Central memory CD4-positive, alpha-beta T cell (primary cell): ENCODE measurements at places on chromosomes 11 and 22.

- no peak for DNase-seq
These were observed 3.9 kb downstream of the CBL start for GRCh38 chr11:119210050-119210449.

GRCh38 chr11:100359281-100359680 lies 327.8 kb upstream of the ARHGAP42 start:
- DNase-seq: no peak

GRCh38 chr11:88324562-88325345 lies 12.8 kb downstream of the CTSC start:
- no peak for DNase-seq

GRCh38 chr11:104999721-105000120 lies 23.2 kb downstream of the CASP5 start:
- no peak for DNase-seq

DNA sequence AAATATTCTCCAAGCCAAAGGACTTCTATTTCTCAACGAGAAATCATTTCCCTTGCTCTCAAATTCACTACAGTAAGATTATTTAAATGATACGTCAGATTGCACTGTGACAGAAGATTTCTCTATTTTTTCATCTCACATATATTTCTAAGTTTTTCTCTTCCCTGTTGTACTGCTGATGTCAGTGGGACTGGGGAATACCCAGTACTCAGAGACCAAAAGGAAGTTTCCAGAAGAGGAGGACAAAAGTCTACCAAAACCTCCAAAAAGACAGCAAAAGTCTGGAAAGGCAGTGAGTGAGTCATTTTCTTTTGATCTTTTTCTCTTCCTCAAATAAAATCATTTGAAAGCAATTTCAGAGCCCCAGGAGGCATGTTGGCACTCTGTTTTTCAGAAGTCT lies 149.8 kb upstream of the PITPNB start:
- no peak for DNase-seq

DNA sequence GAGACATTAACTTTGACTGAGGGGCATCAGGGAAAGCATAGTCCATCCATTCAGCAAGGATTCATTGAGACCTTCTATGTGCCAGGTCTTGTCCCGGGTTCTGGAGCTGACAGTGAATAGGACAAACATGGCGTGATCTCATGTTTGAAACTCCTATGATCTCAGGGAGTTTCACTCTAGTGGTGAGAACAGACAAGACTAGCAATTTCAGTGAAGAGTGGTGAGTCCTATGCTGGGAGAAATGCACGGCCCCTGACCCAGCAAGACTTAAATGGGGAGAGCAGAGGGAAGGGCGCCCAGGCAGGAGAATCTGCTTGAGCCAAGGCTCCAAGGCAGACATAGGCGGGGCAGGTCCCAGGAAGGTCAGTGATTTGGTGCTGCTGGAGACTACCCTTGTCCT lies 155.7 kb downstream of the CEP164 start:
- DNase-seq: no peak

DNA sequence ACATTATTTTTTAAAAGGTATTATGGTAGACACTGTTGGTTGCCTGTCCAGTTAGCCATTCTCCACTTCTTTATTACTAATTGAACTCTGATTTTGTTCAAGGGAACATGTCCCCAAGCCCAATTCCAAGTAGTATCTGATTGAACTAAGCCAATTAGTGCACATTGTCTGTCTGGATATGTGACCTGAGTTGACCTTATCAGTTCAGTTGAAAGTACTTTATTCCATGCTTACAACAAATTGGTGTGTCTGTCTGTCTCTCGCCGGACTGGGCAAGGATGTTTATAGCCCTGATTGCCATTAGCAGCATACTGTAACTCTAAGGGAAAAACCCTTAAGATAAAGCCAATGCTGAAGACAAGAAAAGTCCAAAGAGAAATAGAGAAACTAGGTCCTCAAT lies 85.6 kb downstream of the INTS4 start:
- DNase-seq: no peak

DNA sequence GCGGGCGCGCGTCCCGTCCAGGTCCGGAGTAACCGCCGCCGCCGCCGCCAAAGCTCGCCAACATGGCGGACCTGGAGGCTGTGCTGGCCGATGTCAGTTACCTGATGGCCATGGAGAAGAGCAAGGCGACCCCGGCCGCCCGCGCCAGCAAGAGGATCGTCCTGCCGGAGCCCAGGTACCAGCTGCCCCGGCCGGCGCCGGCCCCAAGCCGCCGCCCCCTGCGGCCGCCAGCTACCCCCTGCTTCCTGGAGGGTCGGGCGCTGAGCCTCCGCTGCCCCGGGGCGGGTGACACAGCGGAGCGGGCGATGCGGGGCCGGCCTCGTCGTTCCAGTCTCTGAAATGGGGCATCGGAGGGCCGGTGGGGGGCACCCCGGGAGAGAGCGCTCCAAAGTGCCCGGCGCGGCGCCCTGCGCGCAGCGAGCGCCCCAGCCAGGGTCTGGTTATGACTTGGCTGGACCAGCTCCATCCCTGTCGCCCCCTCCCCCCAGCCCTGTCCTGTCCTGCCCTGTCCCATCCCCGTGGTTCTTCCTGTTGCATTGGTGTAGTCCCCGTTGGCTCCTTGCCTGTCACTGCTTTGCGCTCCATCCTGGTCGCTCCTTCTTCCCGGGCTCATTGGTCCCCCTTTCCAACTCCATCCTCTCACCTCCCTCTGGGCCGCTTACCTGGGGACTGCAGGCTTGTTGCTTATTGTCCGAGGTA lies 653 bp downstream of the GRK3 start:
- DNase-seq: no peak

GRCh38 chr11:72759468-72759985 lies 7.3 kb upstream of the ARAP1 start:
- no peak for DNase-seq

DNA sequence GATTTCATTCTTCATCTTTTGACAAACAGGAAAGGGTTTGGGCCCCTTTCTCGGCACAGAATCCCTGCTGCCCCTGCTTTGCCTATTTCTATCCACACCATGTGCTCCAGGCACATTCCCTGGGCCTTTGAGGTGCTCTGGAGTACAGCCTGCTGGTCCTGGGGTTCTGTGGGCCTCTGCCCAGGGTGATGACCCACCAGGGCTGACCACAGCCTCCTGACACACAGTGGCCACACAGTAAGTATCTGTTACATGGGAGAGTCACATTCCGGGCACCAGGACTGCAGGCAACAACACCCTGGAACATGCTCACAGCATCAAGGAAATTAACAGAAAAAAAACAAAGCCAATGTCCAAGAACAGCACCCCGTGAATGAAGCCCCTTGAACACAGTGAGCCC lies 39.1 kb downstream of the SCUBE2 start:
- DNase-seq: no peak

- DNase-seq: no peak
These were observed 187.3 kb upstream of the SOX6 start for GRCh38 chr11:16543642-16544041.

GRCh38 chr11:77502346-77502905 lies 28.5 kb upstream of the PAK1 start:
- no peak for DNase-seq

GRCh38 chr11:5591613-5592012 lies 4.8 kb upstream of the TRIM6 start:
- no peak for DNase-seq

DNA sequence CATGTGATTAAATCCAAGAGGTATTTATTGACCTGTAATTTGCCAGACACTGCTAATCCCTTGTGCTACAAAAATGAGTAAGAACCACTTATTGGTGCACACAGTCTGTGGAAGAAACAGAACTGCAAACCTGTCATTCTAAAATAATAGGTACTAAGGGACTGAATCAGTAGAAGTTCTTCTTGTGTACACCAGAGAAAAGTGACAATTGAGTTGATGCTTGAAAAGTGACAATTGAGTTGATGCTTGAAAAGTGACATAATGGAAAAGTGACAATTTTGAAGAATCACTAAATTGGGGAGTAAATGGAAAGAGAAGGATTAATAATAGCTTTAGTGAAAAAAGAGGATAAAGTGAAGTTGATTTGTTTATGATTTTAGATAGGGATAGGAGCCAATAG lies 56.4 kb downstream of the DKK3 start:
- DNase-seq: no peak

GRCh38 chr11:44833221-44833876 lies 106.6 kb downstream of the TSPAN18 start:
- DNase-seq: no peak

DNA sequence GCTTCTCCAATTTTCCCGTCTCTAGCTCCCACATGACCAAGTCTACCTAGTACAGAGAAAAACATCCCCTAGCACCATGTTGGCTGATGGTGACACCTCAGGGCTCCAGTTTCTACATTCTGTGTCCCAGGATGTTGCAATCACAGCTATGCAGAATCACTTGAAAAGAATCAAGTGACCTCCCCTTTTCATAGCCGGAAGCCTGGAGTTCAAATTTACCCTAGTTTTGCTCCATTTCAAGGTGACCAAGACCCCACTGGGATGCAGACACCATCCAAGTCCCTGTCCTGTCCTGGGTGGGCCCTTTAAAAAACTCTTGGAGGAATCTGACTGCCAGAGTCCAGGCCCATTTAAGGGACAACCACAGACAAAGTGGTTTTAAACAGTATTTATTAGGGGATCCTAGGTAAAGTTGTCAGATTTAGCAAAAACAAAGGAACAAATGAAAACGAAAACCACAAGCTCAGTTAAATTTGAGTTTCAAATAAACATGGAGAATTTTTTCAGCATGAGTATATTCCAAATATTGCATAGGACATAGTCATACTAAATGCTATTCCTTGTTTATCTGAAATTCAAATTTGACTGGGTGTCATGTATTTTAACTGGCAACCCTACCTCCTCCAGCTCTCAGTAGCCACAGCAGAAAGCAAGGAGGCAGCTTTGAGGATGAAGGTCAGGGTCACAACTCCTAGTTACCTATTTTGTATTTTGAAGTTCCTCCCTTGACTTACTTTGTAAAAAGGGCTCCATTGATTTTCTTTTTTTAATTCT lies 52.4 kb downstream of the MIAT start:
- no peak for DNase-seq

DNA sequence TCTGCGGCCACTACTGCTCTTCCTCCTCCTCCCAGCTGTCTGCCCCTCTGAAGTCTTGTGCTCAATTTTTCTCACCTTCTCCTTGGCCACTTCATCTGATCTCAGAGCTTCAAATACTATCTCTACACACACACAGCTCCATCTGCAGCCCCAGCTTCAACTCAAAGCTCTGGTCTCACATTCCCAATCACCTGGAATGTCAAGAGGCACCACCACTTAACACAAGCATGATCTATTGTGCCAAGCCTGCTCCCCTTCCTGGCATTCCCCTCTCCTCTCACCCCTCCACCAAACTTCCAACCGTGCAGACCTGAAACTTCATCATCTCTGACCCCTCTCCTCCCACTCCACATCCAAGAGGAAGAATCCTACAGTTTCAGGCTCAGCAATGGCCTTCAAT lies 17.5 kb downstream of the NRXN2 start:
- DNase-seq: no peak

DNA sequence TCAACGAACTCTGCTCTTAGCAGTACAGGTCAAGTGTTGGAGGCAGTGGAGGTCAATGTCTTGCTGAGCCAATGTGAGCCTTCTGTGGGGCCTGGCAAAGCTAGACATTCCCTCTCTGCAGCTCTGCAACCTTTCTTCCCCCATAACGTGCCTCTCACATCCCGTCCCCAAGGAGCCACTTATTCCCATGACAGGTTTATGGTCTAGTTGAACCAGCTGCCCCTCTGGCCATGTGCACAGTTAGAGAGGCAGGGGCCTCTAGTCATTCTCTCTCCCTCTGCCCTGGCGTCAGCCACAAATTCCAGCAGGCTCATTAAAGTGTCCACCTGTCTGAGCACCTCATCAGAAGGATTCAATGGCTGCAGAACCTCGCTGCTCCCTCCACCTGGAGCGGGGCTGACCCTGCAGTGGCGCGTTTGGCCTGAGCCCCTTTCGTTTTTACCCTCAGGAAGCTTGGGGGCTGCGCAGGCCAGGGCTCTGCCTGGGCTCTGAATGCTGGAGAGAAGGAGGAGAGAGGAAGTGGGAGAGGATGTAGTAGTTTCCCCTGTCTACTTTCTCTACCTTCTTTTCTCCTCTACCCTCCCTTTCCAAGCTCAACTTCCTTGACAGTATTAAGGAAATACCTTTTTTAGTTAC lies 302.1 kb upstream of the B3GAT1 start:
- no peak for DNase-seq

DNA sequence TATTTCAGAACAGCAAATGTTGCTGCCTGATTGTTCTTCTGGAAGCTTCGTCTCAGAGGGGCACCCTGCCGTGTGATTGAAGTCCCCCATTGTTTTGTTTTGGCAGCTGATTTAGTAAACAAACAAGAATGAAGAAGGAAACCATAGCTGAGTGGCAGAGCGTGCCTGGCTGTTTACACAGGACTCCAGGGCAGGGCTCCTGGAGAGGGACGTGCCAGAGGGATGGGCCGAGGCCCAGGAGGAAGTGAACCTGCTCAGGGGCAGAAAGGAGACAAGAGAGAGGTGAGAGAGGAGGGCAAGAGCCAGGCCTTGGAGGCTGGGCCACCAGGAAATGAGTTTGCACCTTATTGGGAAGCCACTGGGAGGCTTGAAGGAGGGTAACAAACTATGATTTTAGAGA lies 85.5 kb upstream of the B3GAT1 start:
- DNase-seq: no peak

DNA sequence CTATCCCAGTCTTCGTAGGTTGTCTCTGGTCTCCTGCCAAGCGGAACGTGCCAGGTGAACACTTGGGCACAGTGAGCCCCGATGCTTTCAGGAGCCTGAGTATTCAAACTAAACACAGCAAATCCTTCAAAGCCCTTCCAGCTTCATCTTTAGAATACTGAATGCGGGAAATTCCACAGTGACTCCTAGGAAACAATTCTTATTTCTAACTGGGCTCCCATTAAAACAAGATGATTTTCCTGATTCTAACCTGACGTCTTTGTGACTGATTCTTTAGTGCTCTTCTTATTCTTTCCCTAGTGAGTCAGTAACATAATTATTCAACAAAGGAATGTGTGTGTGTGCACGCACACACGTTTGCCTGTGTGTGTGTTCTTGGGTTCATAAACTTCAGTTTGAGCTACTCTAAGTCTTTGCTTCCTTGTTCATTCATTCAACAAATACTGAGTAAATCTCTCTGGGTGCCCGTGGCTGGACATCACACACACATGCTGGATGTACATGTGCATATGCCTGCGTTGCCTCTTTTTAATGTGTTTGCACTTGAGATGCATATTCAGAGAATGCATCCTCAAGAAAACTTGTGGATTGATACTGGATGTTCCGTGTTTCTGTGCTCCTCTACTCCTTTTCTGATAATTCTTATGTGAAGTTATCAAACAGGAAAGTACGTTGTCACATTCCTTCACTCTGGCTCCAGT lies 134.5 kb downstream of the WNT7B start:
- DNase-seq: no peak

GRCh38 chr11:76008474-76008873 lies 193.5 kb downstream of the UVRAG start:
- no peak for DNase-seq

DNA sequence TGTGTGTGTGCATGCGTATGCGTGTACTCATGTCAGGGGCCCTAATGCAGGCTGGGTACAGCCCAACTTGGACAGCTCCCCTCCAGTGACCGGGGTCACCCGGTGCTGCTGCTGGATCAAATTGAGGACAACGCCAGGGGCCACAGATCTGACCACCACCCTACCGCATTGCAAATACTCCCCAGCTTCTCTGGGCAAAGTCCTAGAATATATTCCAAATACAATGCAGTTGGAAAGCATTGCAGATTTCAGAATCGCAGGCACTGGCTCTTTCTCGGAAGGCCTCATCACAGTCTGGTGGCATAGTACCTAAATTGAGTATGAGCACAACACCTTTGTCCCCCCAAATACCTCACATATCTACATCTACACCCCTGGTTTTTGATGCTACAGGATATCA lies 43.2 kb downstream of the MYO7A start:
- DNase-seq: no peak
